Mesendoderm (in vitro differentiated cells): ENCODE measurements at places on chromosomes 12 and 14.
A peak's percentile ranks its signal among the peaks of the same experiment; 100 is the strongest.

DNA sequence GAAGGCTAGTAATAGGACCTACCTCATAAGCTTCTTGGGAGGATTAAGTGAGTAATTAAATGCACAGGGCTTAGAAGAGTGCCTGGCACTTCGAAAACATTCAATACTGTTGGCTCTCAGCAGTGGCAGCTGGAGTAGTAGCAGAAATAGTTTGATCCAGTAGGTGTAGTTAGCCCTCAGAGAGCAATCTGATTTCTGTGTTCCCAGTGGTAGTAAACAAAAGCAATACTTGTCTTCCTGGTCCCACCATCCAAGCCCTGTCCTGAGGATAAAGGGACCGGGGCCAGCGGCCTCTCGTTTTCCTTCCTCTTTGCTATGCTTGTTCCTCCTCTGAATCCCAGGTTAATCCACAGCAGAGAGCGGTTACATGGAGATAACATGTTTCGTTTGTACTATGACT, 131.6 kb downstream of the SAMD4A start:
- peak; percentile 51 for DNase-seq

- DNase-seq: peak; percentile 40
These were observed 1540.3 kb upstream of the TMEM132C start for GRCh38 chr12:126726481-126727217.

- DNase-seq: no peak
These were observed 15.4 kb upstream of the PAWR start for GRCh38 chr12:79706156-79706555.

- peak; percentile 62 for DNase-seq
These were observed 682 bp upstream of the TRIP11 start for GRCh38 chr14:92040431-92041051.

DNA sequence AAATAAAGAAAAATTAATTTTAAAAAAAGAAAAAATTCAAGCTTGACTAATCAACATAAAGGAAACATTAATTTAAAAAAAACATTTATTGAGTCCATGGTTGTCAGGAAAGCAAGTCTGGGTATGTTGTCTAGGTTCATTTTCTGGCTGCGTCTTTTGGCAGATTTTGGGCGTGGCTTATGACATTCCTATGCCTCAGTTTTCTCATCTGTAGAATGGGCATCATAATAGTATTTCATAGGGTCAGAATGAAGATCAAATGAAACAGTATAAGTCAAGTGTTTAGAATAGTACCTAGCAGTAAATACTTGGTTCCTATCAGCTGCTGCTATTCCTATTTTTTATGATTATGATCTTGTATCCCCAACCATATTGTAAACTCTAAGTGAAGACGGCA, 40.5 kb downstream of the MYO1H start:
- no peak for DNase-seq

DNA sequence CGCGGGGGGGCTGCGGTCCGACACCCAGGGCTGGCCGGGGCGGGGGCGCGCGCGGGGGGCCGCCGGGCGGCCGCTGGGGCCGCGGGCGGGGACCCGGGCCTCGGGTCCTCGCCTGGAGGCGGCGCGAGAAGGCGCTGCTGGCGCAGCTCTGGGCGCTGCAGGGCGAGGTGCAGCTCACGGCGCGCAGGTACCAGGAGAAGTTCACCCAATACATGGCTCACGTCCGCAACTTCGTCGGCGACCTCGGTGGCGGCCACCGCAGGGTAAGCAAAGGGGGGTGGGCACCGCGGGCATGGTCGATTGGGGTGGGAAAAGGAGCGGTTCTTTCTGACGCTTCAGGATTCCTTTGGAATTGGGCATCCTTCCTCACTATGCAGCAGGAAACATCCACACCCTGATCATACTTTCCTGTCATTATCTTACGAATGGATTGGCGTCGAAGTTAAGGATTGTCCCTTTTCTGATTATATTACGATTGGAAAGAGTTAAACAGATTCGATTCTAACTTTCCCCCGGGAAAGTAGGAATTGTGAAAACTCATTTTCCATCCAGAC, 798 bp downstream of the PDZRN4 start:
- no peak for DNase-seq

GRCh38 chr14:51593397-51593796, 58.3 kb upstream of the FRMD6 start:
- no peak for DNase-seq

DNA sequence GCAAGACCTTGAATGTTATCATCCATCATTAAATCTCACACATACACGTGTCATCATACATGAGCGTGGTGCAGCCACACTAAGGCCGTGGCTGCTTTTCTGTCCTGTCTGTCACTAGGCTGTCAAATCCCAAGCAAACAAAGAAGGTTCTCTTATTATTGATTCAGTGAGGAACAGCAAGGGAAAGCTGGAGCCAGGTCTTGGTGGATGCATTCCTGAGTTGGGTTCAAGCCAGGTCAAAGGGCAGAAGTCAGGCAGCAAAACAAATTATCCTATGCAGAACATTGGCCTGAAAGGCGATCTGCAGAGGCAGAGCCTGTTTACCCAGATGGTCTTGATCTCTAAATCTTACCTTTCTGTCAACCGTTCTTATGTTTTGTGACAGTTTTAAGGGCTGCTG, 252.3 kb downstream of the NEDD1 start:
- DNase-seq: no peak

GRCh38 chr12:50992819-50993218, 33.4 kb downstream of the SLC11A2 start:
- no peak for DNase-seq

DNA sequence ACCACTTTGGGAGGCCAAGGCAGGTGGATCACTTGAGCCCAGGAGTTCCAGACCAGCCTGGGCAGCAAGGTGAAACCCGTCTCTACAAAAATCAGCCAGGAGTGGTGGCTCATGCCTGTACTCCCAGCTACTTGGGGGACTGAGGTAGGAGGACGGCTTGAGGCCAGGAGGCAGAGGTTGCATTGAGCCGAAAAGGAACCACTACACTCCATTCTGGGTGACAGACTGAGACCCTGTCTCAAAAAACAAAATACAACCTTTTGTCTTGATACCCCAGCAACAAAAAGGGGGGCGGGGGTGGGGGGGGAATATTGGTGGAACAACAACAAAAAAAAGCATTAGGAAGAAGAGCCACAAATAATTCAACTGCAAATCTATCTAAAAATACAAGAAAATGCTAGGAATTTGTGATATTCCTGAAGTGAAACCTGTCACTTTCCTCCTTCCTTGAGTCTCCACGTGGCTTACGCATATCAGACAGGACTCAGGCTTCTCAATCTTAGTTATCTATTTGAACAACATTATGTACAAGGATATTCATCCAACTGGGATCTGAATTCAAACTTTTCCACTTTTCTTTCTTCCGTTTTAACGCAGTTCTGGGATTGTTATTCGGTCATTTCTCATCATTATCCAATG, 1.3 kb downstream of the R3HDM2 start:
- no peak for DNase-seq

DNA sequence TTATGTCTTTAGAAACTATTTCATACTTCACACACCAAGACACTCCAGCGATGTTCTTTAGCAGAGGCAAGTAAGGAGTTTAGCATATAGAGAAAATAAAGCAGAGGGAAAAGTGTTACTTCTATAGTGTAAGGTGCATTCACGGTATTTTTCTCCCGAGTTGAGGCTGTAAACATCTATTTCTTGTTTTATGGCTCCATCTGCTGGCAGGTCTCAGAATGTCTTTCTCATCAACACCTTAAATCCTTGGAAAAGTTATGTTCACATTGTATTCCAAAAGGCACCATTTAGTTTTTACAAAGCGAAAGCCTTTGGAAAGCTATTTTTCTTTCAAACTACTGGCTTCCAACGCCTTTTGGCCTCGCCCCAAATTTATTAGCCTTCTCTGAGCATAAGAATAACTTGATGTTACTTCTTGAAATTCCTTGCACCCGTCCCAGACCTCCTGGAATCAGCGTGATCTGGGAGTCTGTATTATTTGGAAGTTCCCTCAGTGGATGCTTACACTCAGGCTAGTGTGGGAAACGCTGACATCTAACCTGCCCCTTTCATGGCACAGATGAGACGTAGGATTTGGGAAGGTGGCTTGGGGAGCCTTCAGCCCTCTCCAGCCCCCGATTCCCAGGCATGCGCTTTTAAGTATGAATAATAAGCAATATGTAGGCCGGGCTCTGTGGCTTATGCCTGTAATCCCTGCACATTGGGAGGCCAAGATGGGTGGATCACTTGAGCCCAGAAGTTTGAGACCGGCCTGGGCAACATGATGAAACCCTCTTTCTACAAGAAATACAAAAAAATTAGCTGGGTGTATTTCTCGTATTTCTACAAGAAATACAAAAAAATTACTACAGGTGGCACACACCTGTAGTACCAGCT, 1.9 kb upstream of the PIWIL1 start:
- peak; percentile 73 for DNase-seq

- peak; percentile 43 for DNase-seq
These were observed 7.1 kb upstream of the CCDC175 start for GRCh38 chr14:59583755-59584154.

DNA sequence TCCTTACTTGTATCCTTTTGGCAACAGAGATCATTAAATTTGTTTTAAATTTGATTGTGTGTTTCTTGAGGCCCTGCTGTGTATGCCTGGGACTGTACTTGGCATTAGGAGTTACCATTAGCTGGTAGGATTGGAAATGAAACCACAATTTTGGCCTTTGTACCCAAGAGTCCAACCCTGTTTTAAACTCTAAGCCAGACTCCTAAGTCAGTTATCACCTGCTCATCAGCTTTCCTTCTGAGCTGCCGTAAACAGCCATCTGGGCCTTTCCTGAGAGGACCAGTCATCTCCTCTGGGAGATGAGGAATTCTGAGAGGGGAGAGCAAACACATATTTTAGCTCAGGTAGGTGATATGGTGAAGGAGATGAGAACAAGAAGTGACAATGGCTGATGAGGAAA, 74.3 kb upstream of the SRSF5 start:
- DNase-seq: no peak

DNA sequence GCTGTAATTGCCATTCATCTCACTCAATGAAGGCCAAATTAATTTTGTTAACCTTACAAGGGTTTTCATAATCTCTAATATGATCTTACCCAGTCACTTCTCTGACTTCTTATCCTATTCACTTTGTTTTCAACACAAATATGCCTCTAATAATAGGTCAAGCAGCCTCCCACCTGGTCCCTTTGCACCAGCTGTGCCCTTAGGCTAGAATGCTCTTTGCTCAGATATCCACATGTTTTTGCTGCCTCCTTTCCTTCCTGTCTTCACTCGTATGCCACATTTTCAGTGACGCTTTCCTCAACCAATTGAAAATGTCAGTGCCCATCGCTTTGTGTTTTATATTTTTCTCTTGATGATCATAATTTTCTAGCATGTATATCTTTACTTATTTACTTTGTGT, 106.4 kb upstream of the SYT10 start:
- DNase-seq: no peak
